ENCODE measurements at places on chromosomes 4 and X.
A peak's percentile ranks its signal among the peaks of the same experiment; 100 is the strongest.

- DNase-seq: peak; percentile 42
Measured at GRCh38 chr4:174154215-174154854, 129.1 kb downstream of the FBXO8 start.

DNA sequence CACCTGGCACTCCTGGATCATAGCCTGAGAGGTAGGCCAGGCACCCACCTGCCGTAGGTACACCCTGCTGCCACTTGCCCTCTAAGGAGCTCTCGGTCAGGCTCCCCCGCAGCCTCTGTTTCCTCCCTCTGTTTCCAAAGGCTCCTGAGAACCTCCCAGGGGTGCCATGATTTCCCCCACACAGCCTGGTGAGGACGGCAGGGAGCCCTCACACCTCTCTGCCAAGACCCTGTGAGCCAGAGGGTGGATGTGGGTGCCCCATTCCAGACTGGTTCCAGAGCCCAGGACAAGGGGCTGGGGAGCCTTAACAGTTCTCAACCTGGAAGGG is 1.6 kb upstream of the ABLIM2 start:
- no peak for DNase-seq

GRCh38 chrX:13837290-13837745 is 20.4 kb upstream of the GPM6B start:
- DNase-seq: no peak

- no peak for DNase-seq
Measured at GRCh38 chr4:33422656-33423055, 2702.5 kb downstream of the PCDH7 start.

DNA sequence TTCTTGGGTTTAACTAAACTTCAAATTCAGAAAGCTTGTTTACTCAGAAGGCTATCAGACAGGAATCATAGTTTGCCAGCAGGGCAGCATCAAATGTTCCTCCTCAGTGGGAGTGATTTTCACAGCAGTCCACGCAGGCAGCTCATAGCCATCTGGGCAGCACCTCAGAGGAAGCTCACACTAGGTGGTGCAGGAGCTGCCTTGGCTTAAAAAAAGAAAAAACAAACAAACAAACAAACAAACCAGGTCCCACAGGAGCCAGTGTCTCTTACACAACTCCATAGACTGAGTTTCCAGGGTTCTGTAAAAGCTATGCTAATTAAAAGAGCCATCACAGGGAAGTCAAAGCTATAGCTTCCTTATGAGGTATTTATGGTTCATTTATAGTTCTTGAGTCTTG is 10.5 kb upstream of the KLHL5 start:
- DNase-seq: no peak

- no peak for DNase-seq
Measured at GRCh38 chr4:45283352-45283751, 557.0 kb upstream of the GNPDA2 start.

Data from AG10803 (cell line).